ENCODE measurements at places on chromosomes 12 and 14.

GRCh38 chr12:117063162-117063911 lies 35.9 kb downstream of the TESC start:
- DNase-seq: no peak

DNA sequence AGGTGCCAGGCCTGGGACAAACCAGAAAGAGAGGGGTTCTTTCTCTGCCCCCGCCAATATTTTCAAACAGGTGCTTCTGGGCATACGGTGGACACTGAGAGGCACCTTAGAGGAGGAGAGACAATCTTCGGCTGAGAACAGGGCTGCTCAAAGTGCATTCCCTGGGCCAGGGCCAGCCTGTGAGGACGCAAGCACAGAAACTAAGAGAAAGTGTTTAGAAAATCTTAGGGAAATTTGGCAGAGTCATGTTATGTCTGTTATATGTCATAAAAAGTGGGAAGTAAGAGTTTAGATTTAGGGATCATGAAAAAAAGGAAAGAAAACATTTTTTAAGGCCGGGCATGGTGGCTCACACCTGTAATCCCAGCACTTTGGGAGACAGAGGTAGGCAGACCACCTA lies 83.7 kb downstream of the VWF start:
- no peak for DNase-seq

DNA sequence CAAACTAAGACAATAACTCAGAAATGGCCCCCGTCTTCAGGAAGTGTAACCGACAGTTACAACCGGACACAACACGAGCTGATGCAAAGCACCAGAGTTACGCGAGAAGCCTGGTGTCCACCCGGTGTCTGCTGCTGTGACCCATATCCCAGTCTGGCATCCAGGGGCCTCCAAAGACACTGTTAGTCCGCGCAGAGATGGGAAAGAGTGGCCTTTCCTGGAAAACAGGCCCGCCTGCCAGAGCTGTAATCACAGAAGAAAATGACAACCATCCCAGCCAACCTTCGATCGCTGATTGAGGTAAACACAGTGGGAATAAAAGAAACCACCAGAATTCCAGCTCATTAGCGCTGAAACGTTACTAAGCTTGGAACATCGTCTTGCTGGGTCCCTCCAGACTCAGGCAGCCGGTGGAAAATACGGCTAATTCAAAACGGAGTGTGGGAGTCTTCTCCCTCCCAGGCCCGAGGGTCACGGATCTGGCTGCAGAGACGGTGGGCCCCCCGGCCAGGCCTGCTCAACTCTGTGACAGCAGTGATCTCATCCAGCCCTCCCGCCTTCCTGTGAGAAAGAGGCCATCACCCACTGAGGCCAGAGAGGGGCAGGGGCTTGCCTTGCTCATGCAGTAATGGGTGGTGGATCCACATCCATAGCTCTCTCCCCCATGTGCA lies 273.9 kb upstream of the RTL1 start:
- DNase-seq: no peak

DNA sequence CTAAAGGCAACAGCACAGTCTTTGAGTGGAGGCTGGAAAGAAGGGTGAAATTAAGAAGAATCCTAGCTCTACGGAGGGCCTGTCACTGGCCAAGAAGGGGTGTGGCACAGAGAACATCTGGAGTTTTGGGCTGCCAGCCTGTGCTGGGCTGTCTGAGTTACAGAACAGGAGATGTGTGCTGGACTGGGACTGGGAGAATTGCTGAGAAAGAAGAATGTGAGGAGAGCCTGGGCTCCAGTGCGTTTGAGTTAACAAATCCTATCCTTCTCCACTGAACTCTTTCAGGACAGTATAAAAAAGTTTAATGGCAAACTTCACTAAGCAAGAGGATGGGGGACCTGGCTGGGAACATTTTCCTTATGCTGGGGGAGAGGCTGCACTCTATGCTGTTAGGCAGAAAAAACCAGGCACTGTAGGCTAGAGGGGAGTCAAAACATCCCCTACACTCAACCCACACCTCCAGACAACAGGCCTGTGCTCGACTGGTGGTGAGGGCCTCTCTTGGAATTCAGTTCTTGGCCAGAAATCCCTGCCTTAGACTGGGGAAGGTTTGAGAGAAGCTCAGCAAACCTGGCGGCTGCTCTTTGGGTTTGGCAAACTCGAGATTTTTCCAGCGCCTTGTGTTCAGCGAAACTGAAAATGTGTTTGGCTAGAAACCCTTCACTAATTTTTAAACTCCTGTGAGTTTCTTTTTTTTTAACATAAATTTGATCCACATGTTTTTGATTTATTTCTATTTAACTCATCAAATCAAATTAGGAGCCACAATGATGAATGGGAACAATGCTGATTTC lies 217.3 kb downstream of the MON2 start:
- no peak for DNase-seq

DNA sequence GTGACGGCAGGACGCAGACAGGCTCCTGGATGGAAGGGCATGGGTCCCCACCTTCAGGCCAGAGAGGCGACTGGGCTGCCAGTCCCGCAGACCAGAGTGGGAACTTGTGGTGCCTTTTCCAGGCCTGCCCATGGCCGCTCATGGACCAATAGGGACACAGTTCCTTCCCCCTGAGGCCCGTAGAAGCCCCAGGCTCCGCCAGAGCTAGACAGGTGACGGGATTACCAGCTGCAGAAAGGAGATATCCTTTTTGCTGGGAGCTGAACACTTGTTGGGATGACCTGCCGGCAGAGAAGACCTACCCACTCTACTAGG lies 73.6 kb upstream of the RASSF8 start:
- no peak for DNase-seq

- peak; percentile 62 for DNase-seq
These were observed 769 bp downstream of the FKBP4 start for GRCh38 chr12:2795291-2796186.

DNA sequence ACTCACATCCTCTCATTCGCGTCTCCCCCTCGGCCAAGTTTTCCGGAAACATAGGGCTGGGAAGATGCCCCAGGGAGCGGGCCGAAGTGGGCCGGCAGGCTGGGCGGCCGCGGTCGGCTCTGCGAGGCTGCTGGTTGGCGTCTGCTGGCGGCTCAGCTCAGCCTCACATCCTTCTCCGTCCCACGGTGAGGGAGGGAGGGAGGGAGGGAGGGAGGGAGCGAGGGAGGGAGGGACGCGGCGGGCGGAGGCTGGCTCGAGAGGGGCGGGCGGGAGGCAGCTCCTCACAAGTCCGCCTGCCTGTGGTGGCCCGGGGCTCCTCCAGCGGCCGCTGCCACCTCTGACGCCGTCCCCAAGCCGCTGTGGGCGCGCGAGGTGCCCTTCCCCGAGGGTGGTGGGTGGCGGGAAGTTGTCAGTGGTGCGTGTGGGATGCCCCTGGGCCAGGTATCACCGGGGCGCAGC lies 93.8 kb downstream of the RFLNA start:
- no peak for DNase-seq

- DNase-seq: no peak
These were observed 7.6 kb downstream of the KRAS start for GRCh38 chr12:25242981-25243679.

- DNase-seq: no peak
These were observed 125.4 kb downstream of the CAND1 start for GRCh38 chr12:67394550-67394949.

GRCh38 chr12:24600551-24600950 lies 348.4 kb downstream of the BCAT1 start:
- DNase-seq: no peak

GRCh38 chr12:66767536-66767935 lies 88.7 kb upstream of the GRIP1 start:
- DNase-seq: no peak

DNA sequence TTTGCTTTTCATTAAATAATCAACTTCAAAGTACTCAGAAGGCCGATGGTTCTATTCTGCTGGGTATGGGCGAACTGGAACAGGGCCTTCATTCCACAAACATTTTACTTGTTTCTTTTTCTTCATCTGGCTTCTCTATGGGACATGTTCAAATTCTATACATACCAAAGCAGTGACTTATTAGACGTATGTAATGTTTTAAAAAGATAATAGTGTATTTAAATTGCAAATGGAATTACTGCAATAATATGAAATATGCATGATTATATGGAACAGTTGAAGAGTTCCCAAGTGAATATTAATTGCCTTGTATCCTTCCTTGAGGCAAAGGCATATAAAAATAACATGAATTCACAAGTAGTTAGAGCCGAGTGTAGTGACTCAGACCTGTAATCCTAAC lies 75.5 kb downstream of the FAR2 start:
- no peak for DNase-seq

DNA sequence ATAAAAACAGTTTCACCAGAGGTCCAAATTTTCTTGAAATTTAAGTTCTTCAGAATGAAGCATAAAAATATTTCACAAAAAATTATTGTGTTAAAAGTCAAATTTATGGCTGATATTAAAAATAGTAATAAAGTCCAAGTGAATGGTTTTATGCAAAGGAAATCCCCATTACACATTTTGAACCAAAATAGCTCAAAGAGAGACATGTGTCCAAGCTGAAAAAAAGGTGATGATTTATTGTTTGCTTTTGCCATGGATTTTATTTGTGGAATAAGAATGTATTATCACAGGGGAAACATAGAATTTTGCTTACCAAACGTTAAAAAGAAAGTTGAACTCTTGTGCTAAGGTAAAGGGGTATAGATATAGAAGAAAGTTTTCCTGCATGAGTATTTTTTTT lies 4.6 kb downstream of the FOXG1 start:
- no peak for DNase-seq

DNA sequence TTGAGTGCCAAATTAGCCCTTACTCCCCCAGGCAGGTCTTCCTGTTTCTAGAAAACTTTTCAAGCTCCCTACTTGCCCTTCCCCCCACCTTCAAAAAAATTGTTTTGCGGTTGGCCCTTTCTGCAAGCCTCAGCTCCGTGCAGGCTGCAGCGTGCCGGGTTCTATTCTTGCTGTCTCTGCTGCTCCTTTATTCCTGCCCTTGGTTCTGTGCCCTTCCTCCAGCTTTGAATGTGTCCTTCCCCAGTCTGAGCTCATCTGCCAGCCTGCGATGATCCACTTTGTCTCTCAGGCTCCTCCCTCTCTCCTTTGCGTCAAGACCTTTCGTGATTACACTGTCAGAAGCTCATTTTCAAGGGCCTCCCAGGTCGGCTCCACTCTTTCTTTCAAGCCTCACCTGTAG lies 98.6 kb downstream of the IRF2BPL start:
- peak; percentile 31 for DNase-seq

DNA sequence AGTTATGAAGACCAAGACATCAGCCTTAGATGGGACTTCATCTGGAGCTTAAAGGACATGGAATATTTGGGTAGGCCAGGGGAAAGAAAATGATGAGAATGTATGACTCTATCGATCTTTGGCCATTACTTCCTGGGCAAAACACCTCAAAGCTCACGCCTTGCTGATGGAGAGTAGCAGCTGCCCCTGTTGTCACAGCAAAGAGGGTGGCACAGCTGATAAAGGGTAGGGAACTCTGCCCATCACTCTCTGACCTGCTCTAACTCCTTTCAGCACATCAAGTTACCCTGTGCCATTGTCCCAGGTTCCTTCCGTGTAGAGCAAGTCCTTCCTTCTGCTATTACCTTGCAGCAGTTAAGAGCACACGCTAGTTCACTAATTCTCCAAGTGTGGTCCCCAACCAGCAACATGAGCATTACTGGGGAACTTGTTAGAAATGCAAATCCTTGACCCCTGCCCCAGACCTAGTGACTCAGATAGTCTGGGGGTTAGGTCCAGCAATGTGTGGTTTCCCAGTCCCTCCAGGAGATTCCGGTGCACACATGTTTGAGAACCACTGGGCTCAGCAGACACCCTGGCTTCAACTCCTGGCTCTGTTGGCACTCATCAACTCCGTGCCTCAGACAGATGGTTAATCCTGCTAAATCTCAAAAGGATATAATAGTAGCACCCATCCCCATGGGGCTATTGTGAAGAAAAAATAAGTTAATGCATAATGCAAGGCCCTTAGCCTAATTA lies 93.7 kb upstream of the EEA1 start:
- DNase-seq: no peak

- no peak for DNase-seq
These were observed 2.5 kb upstream of the PLEKHD1 start for GRCh38 chr14:69481815-69482568.

DNA sequence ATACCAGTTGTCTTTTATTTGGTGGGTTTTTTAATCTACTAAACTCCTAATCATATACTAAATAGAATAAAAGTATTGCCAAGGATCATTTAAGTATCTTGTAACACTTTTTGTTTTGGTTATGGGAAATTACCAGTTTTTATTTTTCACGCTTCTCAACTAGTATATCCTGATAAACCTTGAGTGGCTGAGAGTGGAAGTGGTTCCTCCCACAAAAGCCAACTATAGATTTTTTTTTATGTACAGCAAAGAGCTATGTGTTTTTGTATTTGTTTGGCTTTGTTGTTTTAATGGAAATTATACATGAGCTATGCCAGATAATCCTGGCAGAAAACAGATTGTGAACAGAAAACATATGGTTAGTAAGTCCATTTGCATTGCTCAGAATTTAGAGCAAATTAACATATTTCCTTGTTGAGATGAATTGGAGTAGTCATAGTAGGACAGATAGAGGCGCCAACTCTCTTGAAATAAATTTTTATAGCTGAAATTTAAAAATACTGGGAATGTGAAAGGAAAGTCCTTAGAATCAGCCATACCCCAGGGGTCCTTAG lies 60.9 kb upstream of the PSMA6 start:
- no peak for DNase-seq

- no peak for DNase-seq
These were observed 227.8 kb downstream of the TMEM117 start for GRCh38 chr12:44063671-44064070.

DNA sequence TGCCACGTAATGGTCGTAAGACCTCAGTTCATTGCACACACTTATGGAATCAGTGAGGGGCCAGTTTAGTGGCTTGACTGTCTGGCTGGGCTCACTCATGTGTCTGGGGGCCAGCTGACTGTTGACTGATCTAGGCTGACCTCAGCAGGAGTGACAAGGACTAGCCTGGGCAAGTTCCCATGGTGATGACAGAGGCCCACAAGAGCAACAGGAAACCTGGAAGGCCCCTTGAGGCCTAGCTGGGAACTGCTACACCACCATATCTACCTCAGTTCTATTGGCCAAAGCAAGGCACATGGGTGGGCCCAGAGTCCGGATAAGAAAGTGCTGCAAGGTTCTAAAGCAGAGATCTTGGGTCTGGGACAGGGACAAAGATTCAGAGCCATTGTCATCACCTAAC lies 21.3 kb upstream of the RFLNA start:
- DNase-seq: no peak

DNA sequence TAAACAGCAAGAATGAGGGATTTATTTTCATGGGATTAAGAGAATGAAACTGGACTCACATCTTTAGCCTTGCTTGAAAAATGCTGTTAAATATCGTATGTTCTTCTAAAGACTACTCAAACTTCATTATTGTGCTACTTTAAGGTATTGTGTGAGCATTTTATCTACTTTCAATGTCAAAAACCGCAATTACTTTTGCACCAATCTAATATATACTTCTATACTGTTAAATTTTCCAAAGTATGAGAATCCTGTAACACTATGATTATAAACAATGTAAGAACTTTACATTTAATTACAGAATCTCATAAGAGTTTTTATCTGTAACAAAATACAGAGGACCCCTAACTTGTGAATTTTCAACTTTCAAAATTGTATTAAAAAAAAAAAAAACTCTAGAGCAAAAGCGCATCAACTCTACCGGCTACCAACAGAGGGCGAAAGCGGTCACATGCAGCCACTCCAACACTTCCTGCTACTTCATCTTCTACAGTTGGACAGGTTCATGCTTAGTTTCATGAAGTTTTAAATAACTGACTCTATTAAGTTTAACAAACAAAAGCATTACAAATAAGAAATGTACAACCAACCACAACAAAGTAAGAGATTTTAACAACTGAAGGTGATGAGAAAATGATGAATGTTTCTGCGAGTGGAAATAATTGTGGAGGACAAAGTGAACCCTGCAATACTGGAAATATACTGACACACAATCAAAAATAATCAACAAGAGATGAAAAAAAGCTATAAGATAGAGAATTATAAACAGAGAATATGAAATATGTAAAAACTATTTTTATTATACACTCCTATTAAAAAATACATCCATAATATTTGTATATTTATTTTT lies 210.9 kb downstream of the MED13L start:
- peak; percentile 31 for DNase-seq

Measured in activated CD4-positive, alpha-beta T cell treated with anti-CD3 and anti-CD28 coated beads for 1 hour (primary cell).